ENCODE measurements at places on chromosomes 2 and 18. TPM values are rescaled to one million over a fixed set of nuclear protein-coding genes. Genes with fewer than 3 reads are reported as not detected.

The DYTN gene
- not detected for polyA plus RNA-seq

The LYPD6 gene
- not detected for polyA plus RNA-seq

The SPR gene
- polyA plus RNA-seq: 12.5 TPM

The DNPEP gene
- 83.1 TPM for polyA plus RNA-seq

The FAP gene
- polyA plus RNA-seq: not detected

The ASAP2 gene
- polyA plus RNA-seq: 0.20 TPM

The ABCG5 gene
- not detected for polyA plus RNA-seq

The DPY30 gene
- 122 TPM for polyA plus RNA-seq

The TMEM185B gene
- 10.0 TPM for polyA plus RNA-seq

The KCNE4 gene
- polyA plus RNA-seq: not detected

The GPR35 gene
- polyA plus RNA-seq: 37.8 TPM

The MBP gene
- polyA plus RNA-seq: 47.7 TPM

The SOWAHC gene
- 2.6 TPM for polyA plus RNA-seq

The FBXO41 gene
- polyA plus RNA-seq: 0.29 TPM

The PLGLB2 gene
- not detected for polyA plus RNA-seq

The CTIF gene
- polyA plus RNA-seq: 8.7 TPM

The ALPI gene
- not detected for polyA plus RNA-seq

The DCDC2C gene
- polyA plus RNA-seq: not detected

The ATP8B1 gene
- 0.11 TPM for polyA plus RNA-seq

The CD8B gene
- 1.5 TPM for polyA plus RNA-seq

The CXCR1 gene
- polyA plus RNA-seq: 2.4 TPM

The GPR155 gene
- polyA plus RNA-seq: 19.0 TPM

The CDH19 gene
- not detected for polyA plus RNA-seq

The TUBB8B gene
- polyA plus RNA-seq: not detected

The SERPINB7 gene
- not detected for polyA plus RNA-seq

The GULP1 gene
- not detected for polyA plus RNA-seq

The ELOA2 gene
- polyA plus RNA-seq: not detected

The HRH4 gene
- polyA plus RNA-seq: 0.10 TPM

The ANKRD30B gene
- not detected for polyA plus RNA-seq

The MDH1B gene
- polyA plus RNA-seq: not detected

The TRAF3IP1 gene
- polyA plus RNA-seq: 1.5 TPM

The POTEF gene
- not detected for polyA plus RNA-seq

The SLC35F5 gene
- polyA plus RNA-seq: 11.7 TPM

The CERKL gene
- 8.6 TPM for polyA plus RNA-seq

The RESP18 gene
- not detected for polyA plus RNA-seq

The SCYGR4 gene
- not detected for polyA plus RNA-seq
